ENCODE measurements at places on chromosomes 11 and 22. TPM values are rescaled to one million over a fixed set of nuclear protein-coding genes. Genes with fewer than 3 reads are reported as not detected.
A peak's percentile ranks its signal among the peaks of the same experiment; 100 is the strongest.

- peaks cover 29% of the 10 kb centered on the region for H3K27me3 ChIP-seq
- H3K27ac ChIP-seq = no peak overlapping the region
- H3K4me1 ChIP-seq = peaks cover 6% of the 10 kb centered on the region
Measured at GRCh38 chr11:1153951-1154493, 3.7 kb upstream of the MUC5AC start.

DNA sequence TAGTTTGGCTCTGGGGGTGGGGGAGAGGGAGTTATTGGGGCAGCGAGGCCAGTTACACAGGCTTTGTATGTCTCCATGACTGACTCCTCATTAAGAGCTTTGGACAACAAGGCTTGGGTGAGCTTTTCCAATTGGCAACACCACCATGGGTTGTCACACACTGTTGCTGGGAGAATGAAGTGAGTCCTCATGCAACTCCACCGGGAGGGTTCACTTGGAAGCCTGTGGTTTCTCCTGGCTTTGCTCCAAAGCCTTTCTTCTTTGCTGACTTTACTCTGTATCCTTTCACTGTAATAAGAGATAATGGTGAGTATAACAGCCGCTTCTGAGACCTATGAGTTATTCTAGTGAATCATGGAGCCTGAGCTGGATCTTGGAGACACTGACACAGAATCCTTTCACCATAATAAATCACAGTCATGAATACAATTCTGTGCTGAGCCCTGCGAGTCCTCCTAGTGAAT is 24.9 kb downstream of the EIF3F start:
- H3K27me3 ChIP-seq = peaks cover 5% of the 10 kb centered on the region
- H3K4me3 ChIP-seq = no peak overlapping the region
- H3K27ac ChIP-seq = no peak overlapping the region
- DNase-seq = no peak
- H3K4me1 ChIP-seq = no peaks in the 10 kb centered on the region
- no peaks in the 10 kb centered on the region for H3K36me3 ChIP-seq

- peak; percentile 52 for DNase-seq
- H3K4me3 ChIP-seq = no peak overlapping the region
- H3K27ac ChIP-seq = no peak overlapping the region
- H3K4me1 ChIP-seq = peaks cover 8% of the 10 kb centered on the region
- H3K27me3 ChIP-seq = no peaks in the 10 kb centered on the region
Measured at GRCh38 chr22:19596680-19597398, 72.6 kb upstream of the CLDN5 start.

GRCh38 chr22:40747361-40747760 is 68.1 kb downstream of the MCHR1 start:
- DNase-seq = no peak
- H3K36me3 ChIP-seq = no peaks in the 10 kb centered on the region
- no peak overlapping the region for H3K4me3 ChIP-seq
- H3K4me1 ChIP-seq = peaks cover 13% of the 10 kb centered on the region

The SLN gene
- 5.9 TPM for total RNA-seq

The BLID gene
- not detected for total RNA-seq

The APOBEC3H gene
- 0.52 TPM for total RNA-seq

All from suprapubic skin (tissue), 4 donors.